T-helper 17 cell (primary cell): ENCODE measurements at places on chromosomes 11 and 22.

- H3K4me1 ChIP-seq: peaks cover 19% of the 10 kb centered on the region
- no peak overlapping the region for H3K27ac ChIP-seq
- H3K4me3 ChIP-seq: peak overlapping the region; percentile 12
Measured at GRCh38 chr22:37249986-37250385, 5.9 kb upstream of the RAC2 start.

GRCh38 chr11:87266751-87267150 is 229.0 kb downstream of the TMEM135 start:
- H3K36me3 ChIP-seq: peaks cover 2% of the 10 kb centered on the region
- H3K27ac ChIP-seq: no peak overlapping the region
- H3K4me1 ChIP-seq: no peaks in the 10 kb centered on the region

- no peaks in the 10 kb centered on the region for H3K27me3 ChIP-seq
- H3K36me3 ChIP-seq: no peaks in the 10 kb centered on the region
- DNase-seq: no peak
- H3K4me3 ChIP-seq: no peak overlapping the region
- peaks cover 46% of the 10 kb centered on the region for H3K4me1 ChIP-seq
Measured at GRCh38 chr11:73998846-73999575, 9.9 kb downstream of the UCP3 start.

DNA sequence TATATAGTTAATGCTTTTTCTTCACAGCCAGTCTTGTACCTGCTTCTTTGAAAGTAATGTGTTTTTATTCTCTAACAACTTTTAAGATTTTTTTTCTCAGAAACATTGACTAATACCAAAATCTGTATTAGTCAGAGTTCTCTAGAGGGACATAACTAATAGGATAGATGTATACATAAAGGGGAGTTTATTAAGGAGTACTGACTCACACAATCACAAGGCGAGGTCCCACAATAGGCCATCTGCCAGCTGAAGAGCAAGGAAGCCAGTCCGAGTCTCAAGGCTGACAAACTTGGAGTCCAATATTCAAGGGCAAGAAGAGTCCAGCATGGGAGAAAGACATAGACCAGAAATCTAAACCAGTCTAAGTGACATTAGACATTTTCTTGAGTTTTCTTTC is 140.0 kb downstream of the RAB38 start:
- DNase-seq: no peak
- no peak overlapping the region for H3K27ac ChIP-seq
- peaks cover 11% of the 10 kb centered on the region for H3K27me3 ChIP-seq
- H3K36me3 ChIP-seq: no peaks in the 10 kb centered on the region
- no peaks in the 10 kb centered on the region for H3K4me1 ChIP-seq

DNA sequence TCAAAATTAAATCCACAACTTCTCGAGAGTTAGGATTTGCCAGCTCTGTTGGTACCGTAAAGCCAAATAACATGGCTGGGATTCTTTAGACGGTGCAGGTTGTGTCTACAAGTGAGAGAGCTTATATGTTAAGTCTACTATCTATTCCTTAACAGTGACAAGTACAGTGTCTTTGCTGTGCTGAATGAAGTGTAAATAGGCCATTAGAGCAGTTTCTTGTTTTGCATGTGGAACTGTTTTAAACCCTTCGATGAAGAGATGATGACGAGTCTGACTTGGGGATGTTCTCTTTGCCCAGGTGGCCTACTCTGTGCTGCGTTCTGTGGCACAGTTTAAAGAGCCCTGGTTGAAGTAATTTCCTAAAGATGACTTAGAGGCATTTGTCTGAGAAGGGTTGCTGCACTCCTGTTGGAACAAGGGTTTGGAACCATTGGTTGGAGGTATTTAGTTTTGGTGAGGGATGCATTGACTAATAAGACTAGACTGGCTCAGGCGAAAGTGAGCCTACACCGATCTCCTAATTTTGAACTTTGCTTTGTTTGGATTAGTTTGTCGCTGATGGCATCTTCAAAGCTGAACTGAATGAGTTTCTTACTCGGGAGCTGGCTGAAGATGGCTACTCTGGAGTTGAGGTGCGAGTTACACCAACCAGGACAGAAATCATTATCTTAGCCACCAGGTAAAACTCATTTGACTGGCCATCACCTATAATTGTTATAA is 988 bp downstream of the RPS3 start:
- peak overlapping the region; percentile 99 for H3K4me3 ChIP-seq
- peak overlapping the region; percentile 98 for H3K27ac ChIP-seq
- no peak for DNase-seq
- no peaks in the 10 kb centered on the region for H3K27me3 ChIP-seq
- peaks cover 47% of the 10 kb centered on the region for H3K4me1 ChIP-seq

GRCh38 chr11:5380740-5381342 is 2.8 kb upstream of the OR51M1 start:
- H3K36me3 ChIP-seq: no peaks in the 10 kb centered on the region
- H3K4me1 ChIP-seq: no peaks in the 10 kb centered on the region
- H3K27ac ChIP-seq: no peak overlapping the region
- peaks cover 15% of the 10 kb centered on the region for H3K27me3 ChIP-seq
- DNase-seq: no peak

DNA sequence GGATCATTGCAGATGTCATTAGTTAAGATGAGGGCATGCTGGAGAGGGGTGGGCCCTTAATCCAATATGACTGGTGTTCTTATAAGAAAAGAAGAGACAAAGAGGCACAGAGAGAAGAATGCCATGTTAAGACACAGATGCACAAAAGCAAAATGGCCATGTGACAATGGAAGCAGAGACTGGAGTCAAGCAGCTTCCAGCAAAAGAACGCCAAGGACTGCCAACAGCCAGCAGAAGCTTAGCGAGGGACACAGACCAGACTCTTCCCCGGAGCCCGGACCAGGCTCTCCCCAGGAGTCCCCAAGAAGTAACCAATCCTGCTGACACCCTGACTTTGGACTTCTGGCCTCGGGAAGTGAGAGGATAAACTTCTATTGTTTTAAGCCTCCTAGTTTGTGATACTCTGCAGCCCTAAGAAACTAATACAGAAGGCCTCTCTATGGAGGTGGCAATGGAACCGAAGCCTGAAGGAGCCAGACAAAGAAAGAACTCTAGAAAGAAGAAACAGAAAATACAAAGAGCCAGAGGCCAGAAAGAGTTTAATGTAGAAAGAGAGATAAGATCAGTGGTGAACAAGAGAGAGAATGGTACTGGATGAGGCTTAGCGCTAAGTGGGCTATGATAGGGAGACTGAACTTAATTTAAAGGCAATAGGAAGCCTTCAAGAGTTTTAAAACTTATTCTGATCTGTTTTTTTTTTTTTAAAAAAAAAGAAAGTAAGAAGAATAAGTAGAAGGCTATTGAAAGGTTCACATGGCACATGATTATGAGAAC is 27.7 kb downstream of the PRCP start:
- no peak for DNase-seq
- peak overlapping the region; percentile 69 for H3K27ac ChIP-seq
- H3K4me3 ChIP-seq: no peak overlapping the region
- no peaks in the 10 kb centered on the region for H3K27me3 ChIP-seq
- H3K4me1 ChIP-seq: peaks cover 27% of the 10 kb centered on the region
- H3K36me3 ChIP-seq: peaks cover 4% of the 10 kb centered on the region
